AG10803 (cell line): ENCODE measurements at places on chromosomes 11 and 22.
A peak's percentile ranks its signal among the peaks of the same experiment; 100 is the strongest.

- no peak for DNase-seq
Measured at GRCh38 chr11:40360206-40360798, 1099.2 kb downstream of the LRRC4C start.

GRCh38 chr22:38448945-38449745 is 5.9 kb downstream of the KCNJ4 start:
- DNase-seq, result no peak

DNA sequence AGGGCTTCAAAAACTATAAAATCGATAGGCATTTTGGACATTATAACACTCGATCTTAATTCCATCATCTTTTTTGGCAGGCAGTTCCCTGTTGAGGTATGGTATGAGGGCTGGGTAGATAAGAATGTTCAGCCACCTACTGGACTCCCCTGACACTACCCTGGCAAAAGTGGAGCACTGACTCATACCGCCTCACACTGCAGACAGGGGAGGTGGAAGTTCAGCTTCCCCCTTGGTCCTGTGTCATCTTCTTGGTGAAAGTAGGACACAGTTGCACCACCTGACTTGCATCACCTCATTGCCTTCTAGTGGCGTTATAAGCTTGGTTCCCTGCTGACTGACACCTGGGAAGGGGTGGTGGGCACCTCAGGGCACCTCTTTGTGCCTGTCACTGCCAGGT is 30.4 kb downstream of the PAAF1 start:
- DNase-seq, result peak; percentile 23

- peak; percentile 8 for DNase-seq
Measured at GRCh38 chr11:14537134-14537599, 17.0 kb upstream of the PSMA1 start.
